CD4-positive, alpha-beta T cell treated with Interferon alpha-2 for 1 hour (primary cell): ENCODE measurements at places on chromosomes 1 and 21.

GRCh38 chr1:27397749-27398148, 5.3 kb downstream of the GPR3 start:
- DNase-seq = no peak

- DNase-seq = no peak
These were observed 46.6 kb downstream of the KIAA0040 start for GRCh38 chr1:175145899-175146528.

DNA sequence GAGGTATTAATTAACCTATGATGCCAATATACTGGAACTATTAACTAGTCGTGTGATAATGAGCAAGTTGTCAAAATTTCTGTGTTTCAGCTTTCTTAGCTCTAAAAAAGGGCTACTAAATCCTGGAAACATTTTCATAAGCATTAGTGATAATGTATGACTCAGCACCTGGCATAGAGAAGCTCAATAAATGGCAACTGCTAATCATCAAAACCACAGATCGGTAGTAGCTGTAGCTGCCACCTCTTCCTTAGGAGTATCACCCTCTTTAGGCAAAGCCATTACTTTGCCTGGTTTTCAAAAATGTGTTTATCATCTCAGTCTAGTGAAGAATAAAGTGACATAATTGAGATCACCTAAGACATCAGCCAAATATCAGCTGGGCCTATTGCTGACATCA, 75.5 kb downstream of the TPR start:
- DNase-seq = no peak

GRCh38 chr1:37479255-37480124, 5.1 kb downstream of the ZC3H12A start:
- DNase-seq = peak; percentile 90

DNA sequence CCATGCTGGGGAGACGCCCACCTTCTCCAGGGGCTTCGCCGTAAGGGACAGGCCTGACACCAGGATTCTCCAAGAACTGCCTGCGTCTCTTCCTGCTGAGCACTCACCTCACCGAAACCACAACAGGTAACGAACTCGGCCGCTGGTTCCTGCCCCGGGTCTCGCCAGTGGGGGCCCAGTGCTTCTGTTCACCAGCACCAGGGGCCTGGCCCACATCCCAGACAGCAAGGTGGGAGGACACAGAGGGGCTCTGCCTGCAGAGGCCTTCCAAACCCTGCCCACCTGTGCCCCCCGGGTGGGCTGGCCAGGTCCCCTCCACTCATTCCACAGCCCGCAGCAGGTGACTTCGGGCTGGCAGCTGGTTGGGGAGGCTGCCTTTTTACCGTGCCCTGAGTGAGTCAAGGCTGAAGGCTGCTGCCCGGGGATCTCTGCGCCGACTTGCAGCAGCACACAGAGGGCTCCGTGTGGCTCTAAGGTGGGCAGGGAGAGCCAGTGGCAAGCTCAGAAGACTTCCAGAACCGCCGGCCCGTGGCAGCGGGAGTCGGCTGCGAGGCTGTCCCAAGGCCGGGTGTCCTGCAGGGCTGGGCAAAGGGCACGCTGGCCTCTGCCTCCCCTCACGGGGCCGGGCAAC, 14.7 kb upstream of the COL18A1 start:
- no peak for DNase-seq

DNA sequence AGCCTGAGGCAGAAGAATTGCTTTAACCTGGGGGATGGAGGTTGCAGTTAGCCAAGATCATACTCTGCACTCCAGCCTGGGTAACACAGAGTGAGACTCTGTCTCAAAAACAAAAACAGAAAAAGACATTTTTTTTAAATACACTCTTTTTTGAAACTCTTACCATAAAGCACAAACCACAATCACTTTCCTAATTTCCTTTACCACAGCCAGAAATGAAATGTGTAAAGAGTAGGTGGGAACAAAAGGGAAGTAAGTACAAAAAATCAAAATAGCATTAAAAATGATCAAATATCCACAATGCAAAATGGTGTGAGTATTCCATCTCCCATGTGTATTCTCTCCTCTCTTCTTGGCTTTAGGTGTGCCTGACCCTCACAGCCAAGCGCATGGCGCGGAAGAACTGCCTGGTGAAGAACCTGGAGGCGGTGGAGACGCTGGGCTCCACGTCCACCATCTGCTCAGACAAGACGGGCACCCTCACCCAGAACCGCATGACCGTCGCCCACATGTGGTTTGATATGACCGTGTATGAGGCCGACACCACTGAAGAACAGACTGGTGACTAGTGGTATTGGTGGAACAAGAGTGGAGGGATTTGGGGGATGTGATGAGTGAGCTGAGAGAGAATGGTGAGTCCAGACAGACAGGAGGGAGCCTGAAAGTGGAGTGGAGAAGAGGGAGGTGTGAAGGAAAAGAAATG, 14.9 kb downstream of the ATP1A4 start:
- no peak for DNase-seq

GRCh38 chr1:38173848-38174247, 127.3 kb upstream of the POU3F1 start:
- DNase-seq = no peak

- no peak for DNase-seq
These were observed 108.8 kb downstream of the TGFBR3 start for GRCh38 chr1:91777196-91777595.

DNA sequence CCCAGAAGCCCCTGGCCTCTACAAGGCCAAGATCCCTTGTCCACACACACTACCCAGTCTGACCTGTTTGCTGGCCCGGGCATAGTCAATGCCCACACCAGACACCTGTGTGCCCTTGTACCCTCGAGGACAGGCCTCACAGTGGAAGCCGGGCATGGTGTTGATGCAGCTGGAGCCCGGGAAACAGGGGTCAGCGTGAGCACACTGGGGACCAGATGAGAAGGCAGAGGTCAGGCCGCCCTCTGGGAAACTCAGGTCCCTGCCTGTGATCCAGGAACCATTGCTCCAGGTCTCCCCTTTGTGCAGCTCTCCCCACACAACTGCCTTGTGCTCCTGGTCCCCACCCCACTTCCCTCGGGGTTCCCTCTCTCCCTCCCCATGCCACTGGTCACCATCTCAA, 5.5 kb downstream of the THBS3 start:
- no peak for DNase-seq

DNA sequence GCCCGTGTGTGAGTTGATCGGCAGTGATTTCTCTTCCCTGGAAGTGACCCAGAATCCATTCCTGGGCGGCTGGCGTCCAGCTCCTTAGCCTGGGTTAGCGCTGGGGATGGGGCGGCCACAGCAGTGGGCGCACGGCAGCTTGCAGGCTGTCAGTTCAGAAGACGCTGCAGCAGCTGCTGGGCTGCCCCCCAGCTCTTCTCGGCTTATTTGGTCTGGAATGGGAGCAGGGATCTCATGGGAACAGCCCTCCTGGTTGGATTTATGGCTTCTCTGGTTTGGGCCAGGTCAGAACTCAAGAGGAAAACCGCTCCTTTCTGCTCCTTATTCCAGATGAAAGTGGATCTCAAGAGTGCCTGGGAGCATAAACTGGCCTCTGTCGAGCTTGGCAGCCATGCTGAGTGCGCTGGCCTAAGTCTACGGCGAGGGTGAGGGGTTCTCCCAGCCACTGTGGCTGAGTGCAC, 148.2 kb downstream of the PRDM16 start:
- DNase-seq = no peak

GRCh38 chr1:247411621-247412327, 4.2 kb upstream of the NLRP3 start:
- peak; percentile 33 for DNase-seq

DNA sequence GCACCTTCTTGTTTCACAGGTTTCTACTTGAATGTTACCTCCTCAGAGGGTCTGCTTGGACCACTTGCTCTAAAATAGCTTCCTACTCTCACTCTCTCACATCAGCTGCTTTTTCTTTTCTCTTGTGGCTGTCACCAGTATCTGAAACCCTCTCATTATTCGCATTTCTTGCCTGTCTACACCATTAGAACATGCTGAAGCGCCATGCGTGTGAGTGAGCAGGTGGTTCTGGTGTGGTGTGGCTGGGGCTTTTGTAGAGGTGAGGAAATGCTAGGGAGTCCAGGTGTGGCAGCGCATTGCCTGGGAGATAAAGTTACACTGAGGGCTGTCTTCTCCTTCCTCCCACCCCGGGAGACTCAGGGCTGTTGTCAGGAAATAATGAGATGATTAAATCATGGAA, 4.1 kb downstream of the ZNF362 start:
- no peak for DNase-seq

GRCh38 chr1:172883844-172884243, 166.9 kb downstream of the TNFSF18 start:
- DNase-seq = no peak

- DNase-seq = no peak
These were observed 11.9 kb upstream of the CPLANE2 start for GRCh38 chr1:16248603-16249516.
